Panc1 (cell line): ENCODE measurements at places on chromosomes 11 and 22. TPM values are rescaled to one million over a fixed set of nuclear protein-coding genes. Genes with fewer than 3 reads are reported as not detected.

The MS4A15 gene
- total RNA-seq = not detected

The OR52N4 gene
- not detected for total RNA-seq

The OPCML gene
- total RNA-seq = not detected

The SCGB1A1 gene
- 1.1 TPM for total RNA-seq

- no peaks in the 10 kb centered on the region for H3K4me1 ChIP-seq
- H3K27ac ChIP-seq = no peak overlapping the region
- no peak overlapping the region for H3K4me3 ChIP-seq
- DNase-seq = no peak
- no peaks in the 10 kb centered on the region for H3K27me3 ChIP-seq
Measured at GRCh38 chr11:27857014-27857413, 156.8 kb upstream of the BDNF start.

GRCh38 chr11:47340980-47341775 is 11.3 kb downstream of the MYBPC3 start:
- no peaks in the 10 kb centered on the region for H3K4me1 ChIP-seq
- H3K36me3 ChIP-seq = no peaks in the 10 kb centered on the region

- DNase-seq = no peak
- H3K27ac ChIP-seq = no peak overlapping the region
- no peaks in the 10 kb centered on the region for H3K27me3 ChIP-seq
- H3K36me3 ChIP-seq = no peaks in the 10 kb centered on the region
- no peak overlapping the region for H3K4me3 ChIP-seq
- H3K4me1 ChIP-seq = no peaks in the 10 kb centered on the region
Measured at GRCh38 chr11:74896311-74896710, 52.6 kb downstream of the XRRA1 start.

GRCh38 chr22:22838148-22838786 is 49.3 kb upstream of the IGLL5 start:
- no peak overlapping the region for H3K27ac ChIP-seq
- H3K36me3 ChIP-seq = no peaks in the 10 kb centered on the region
- no peak overlapping the region for H3K4me3 ChIP-seq
- no peak for DNase-seq
- H3K27me3 ChIP-seq = no peaks in the 10 kb centered on the region; the same call in 1 of the 2 replicates

DNA sequence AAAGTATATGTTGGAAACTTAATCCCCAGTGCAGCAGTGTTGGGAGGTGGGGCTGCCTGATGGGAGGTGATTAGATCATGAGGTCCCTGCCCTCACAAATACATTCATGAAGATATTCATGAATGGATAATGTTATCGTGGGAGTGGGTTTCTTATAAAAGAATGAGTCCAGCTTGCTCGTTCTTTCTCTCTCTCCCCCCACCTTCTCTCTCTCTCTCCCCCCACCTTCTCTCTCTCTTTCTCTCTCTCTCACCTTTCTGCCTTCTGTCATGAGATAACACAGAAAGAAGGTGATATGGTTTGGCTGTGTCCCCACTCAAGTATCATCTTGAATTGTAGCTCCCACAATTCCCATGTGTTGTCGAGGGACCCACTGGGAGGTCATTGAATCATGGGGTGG is 66.7 kb upstream of the NUP50 start:
- H3K27me3 ChIP-seq = no peaks in the 10 kb centered on the region
- H3K4me3 ChIP-seq = no peak overlapping the region
- no peaks in the 10 kb centered on the region for H3K36me3 ChIP-seq
- DNase-seq = no peak
- H3K4me1 ChIP-seq = no peaks in the 10 kb centered on the region
- no peak overlapping the region for H3K27ac ChIP-seq

DNA sequence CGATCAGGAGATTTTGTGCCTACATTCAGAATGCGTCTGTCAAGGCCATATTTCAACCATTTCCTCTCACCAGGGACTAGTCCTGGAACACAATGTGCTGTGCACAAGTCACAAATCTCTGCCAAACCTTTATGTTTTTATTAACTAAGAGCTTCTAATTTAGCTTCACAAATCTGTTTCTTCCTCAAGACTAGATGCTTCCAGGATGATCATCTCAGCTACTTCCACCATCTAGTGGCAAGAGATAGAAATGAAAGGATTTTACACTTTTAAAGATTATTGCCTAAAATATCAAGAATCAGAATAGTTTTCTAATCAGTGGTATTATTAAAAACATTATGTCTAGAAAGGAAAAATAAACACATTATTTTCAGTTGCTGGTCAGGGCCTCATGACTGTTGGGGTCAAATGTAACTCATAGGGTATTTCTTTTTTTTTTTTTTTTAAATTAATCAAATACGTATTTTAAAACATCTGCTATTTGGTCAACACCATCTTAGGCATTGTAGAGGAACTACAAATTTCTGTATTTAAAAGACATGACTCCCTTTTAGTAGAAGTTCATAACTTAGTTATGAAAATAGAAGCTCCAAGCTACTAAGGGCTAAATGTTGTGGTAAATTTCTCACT is 1102.6 kb downstream of the DLG2 start:
- H3K4me3 ChIP-seq = no peak overlapping the region
- no peaks in the 10 kb centered on the region for H3K4me1 ChIP-seq
- no peak for DNase-seq
- H3K27me3 ChIP-seq = no peaks in the 10 kb centered on the region

DNA sequence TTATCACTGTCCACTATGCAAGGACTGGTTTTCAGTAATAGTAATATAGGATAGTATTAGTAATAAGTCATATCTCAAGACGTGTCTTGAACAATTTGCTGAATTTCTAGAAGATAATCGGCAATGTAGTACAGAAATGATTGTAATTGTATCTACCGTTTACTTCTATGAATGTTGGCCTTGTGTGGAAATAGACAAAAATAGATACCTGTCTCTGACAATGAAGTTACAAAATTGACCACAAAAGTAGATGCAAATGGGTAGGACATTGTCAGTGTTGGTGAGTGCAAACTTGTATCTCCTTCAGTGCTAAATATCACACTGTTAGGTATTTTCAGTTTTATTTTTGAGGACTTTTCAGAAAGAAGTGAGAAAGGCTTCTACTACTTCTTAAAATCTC is 43.1 kb downstream of the SVIP start:
- no peaks in the 10 kb centered on the region; the same call in 1 of the 2 replicates for H3K27me3 ChIP-seq
- no peak overlapping the region for H3K27ac ChIP-seq
- no peaks in the 10 kb centered on the region for H3K4me1 ChIP-seq
- DNase-seq = no peak

DNA sequence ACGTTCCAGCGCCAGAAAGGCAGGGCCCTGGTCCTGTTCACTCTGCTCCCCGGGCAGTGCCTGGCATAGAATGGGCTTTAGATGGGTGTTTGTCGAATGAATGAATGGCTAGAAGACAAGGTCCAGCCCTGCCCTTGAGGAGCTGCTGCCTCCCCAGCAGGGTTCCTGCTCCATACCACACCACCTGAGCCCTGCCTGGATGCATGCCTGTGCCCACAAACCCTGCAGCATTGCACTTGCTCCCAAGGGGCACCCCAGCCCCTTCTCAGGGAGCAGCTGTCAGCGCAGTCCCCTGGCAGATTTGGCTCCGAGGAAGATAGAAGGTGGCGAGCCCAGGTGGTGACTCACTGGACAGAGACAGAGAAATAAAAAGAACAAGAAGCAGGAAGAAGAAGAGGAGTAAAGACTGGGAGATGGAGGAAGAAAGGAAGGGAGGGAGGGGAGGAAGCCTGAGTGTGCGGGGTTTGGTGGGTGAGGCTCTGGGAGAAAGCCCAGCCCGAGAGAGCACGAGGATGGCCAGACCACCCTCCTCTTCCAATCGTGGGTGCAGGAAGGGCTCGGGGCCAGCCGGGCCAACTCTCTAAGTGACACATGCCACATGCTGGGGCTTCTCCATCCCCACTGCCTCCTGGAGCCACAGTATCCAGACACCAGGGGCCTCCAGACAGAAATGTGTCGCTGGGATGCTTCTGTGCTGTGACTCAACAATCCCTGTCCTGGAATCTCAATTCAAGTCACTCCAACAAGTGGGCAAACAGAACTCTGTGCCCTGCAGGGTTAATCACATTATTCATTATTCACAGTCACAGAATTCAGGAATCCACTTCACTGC is 1474.3 kb downstream of the BRD1 start:
- no peak for DNase-seq
- H3K4me1 ChIP-seq = no peaks in the 10 kb centered on the region
- no peak overlapping the region for H3K27ac ChIP-seq

- no peaks in the 10 kb centered on the region for H3K4me1 ChIP-seq
- no peak overlapping the region for H3K4me3 ChIP-seq
- no peaks in the 10 kb centered on the region for H3K27me3 ChIP-seq
- H3K36me3 ChIP-seq = no peaks in the 10 kb centered on the region
Measured at GRCh38 chr22:23557467-23557866, 22.6 kb downstream of the IGLL1 start.

DNA sequence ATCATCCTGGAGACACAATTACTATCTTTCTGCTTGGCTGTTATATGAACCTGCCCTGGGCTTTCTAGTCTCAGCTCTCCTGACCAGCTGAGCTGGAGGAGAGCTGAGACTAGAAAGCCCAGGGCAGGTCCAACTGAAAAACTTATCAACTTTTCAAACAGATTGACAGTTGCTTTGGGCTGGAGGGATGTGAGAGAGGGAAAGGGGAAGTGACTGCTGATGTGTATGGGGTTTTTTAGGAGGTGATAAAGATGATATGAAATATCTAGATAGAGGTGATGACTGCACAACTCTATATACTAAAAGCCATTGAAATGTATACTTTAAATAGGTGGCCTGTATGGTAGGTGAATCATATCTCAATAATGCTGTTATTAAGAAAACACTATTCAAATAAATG is 60.2 kb upstream of the CHRM4 start:
- H3K4me3 ChIP-seq = no peak overlapping the region
- DNase-seq = no peak

- H3K27ac ChIP-seq = no peak overlapping the region
- no peaks in the 10 kb centered on the region for H3K4me1 ChIP-seq
- H3K4me3 ChIP-seq = no peak overlapping the region
Measured at GRCh38 chr22:47166033-47166404, 403.6 kb downstream of the TBC1D22A start.

DNA sequence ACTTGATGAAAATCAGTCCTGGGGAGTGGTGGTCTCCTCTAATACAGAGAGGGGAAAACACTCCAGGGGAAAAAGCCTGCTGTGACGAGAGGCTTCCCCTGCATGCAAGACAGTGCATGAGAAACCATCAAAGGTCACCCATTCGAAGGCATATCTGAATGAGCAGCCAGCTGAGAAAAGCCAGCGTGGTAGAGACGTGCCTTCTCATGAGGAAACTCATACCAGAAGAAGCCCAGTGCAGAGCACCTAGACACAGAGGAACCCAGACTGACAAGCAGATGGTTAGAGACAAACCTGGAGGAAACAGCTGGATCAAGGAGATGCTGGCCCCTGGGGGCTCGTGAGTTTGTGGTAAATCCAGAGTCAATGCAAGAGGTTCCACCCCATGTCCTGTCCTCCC is 534.8 kb downstream of the BRD1 start:
- no peaks in the 10 kb centered on the region for H3K36me3 ChIP-seq

DNA sequence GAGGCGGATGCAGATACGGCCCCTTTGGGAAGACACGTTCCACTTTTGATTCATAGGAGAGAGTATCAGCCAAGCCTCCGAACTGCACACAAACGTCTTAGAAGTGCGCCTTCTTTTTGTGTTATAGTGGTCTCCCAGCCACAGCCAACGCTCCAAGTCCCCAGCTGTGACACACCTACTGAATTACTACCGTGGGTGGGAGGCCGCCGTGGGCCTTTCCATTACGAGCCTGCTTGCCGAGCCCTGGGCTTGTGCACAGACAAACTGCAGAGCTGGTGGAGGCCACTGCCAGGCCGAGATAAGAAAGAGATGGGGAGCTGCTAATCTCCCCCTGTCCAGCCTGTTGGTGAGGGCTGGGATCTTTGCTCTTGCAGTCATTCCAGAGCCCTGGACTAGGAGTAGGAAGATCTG is 761 bp downstream of the HMBS start:
- H3K27ac ChIP-seq = peak overlapping the region; percentile 94
- no peaks in the 10 kb centered on the region; the same call in 1 of the 2 replicates for H3K36me3 ChIP-seq
- H3K4me1 ChIP-seq = peaks cover 10% of the 10 kb centered on the region
- peak overlapping the region; percentile 73 for H3K4me3 ChIP-seq
- no peak for DNase-seq
- no peaks in the 10 kb centered on the region for H3K27me3 ChIP-seq

- H3K4me1 ChIP-seq = no peaks in the 10 kb centered on the region; the same call in 1 of the 2 replicates
- no peaks in the 10 kb centered on the region for H3K36me3 ChIP-seq
- H3K4me3 ChIP-seq = no peak overlapping the region
- no peak overlapping the region for H3K27ac ChIP-seq
- DNase-seq = no peak
Measured at GRCh38 chr11:73249304-73249703, 22.8 kb upstream of the P2RY6 start.

DNA sequence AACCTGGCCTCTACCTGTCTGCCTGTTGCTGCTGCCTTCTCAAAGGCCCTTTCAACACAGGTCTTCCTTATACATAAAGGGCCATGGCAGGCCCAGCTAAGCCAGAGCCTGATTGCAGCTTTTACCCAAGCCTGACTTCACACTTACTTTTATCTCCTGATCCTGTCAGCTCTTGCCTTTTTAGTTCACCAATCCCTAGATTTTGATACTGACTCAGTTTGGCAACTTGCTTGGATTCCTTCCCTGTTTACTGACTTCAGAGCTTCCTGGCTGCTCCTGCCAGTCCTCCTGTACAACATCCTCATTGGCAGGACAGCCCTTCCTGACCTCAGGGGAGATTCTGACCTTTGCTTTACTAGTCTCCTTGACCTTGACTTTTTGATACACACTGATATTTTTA is 195.2 kb downstream of the NELL1 start:
- no peak overlapping the region for H3K4me3 ChIP-seq
- H3K4me1 ChIP-seq = no peaks in the 10 kb centered on the region
- DNase-seq = no peak
- no peak overlapping the region for H3K27ac ChIP-seq

DNA sequence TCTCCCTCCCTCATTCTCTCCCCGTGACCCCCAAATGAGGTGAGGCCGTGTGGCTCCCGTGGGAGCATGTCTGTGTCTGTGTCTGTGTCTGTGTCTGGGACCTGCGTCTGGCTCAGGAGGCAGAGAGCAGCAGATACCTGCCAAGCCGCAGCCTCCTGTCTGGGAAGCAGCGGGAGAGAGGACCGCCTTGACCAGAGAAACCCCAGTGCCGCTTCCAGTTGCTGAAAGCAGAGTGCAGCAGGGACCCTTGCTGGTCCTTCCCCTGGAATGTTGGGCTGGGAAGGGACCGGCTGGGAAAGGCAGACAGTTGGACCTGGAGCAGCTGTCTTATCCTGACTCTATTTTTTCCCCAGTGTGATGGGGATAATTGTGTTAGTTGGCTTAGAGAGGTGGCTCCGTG is 525 bp downstream of the CSDC2 start:
- DNase-seq = no peak
- H3K4me3 ChIP-seq = peak overlapping the region; percentile 18; the same call in 1 of the 2 replicates
- H3K4me1 ChIP-seq = peaks cover 51% of the 10 kb centered on the region
- H3K27me3 ChIP-seq = no peaks in the 10 kb centered on the region

DNA sequence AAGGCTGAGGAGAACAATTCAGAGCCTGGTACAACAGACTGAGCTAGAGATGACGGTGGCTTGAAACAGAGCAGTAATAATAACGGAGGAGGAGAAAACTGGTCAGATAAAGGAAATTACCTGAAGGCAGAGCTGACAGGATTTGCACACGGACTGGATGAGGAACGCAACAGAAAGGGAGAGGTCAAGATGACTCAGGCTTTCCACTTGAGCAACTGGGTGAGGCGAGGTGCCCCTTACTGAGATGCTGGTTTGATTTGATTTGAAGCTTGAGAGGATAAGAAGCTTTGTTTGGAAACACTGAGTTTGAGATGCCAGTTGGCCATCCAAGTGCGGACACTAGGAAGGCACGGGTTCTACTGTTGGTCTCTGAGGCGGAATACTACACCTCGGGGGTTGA is 35.4 kb upstream of the NRIP3 start:
- no peak for DNase-seq
- H3K27ac ChIP-seq = no peak overlapping the region
- no peaks in the 10 kb centered on the region for H3K4me1 ChIP-seq
- no peaks in the 10 kb centered on the region for H3K36me3 ChIP-seq
- no peak overlapping the region for H3K4me3 ChIP-seq
